ENCODE measurements at places on chromosomes 2 and 18.
A peak's percentile ranks its signal among the peaks of the same experiment; 100 is the strongest.

DNA sequence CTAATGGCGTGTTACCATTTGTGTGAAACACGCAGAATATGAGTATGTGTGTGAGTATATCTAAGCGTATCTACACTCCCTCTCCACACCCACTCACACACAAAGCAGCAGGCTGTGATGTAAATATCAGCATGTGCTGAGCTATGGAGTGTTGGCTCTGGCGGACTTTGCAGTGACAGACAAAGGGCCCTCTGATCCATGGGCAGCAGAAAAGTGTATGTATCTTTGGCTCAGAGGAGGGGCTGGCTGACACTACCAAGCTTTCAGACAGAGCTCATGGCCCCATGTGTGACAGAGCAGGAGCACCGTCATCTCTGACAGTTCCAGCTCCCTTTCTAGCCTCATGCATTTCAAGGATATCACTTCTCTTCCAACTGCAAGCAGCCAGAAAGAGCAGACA, 57.2 kb upstream of the ASB18 start:
- DNase-seq = no peak

DNA sequence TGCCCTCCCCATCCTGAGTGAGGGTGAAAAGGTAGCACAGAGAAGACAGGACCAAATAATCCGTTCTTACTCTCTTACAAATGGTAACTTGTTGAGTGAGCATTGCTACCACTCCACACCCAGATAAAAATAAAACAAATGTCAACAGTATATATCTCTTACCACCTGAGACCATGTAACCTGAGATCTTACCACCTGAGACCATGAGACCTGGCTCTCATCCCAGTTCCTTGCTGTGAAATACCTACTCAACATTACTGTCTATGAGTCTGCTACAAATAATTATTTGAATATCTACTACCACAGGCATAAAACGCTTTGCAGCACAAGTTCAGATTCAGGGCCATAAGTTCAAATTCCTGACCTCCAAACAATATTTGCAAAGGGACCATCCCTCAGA, 234.7 kb downstream of the C1D start:
- no peak for DNase-seq

DNA sequence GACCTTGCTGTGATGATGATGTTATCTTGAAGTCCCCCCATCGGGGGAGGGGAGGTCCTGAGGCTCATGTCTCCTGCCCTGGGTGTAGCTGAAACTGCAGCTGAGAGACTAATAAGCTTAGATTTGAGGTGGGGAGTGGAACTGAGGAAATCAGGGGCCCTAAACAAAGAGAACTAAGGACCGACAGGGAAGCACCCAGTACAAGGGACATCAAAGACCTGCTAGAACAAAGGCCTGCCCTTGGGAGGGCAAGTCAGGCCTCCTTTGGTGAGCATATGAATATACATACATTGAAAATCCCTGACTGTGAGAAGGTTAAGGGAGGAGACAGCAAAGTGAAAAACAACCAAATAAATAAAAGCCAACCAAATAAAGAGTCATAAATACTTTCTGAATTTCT, 1132.5 kb upstream of the CELF4 start:
- no peak for DNase-seq

GRCh38 chr2:212523756-212524155, 14.8 kb downstream of the ERBB4 start:
- no peak for DNase-seq

DNA sequence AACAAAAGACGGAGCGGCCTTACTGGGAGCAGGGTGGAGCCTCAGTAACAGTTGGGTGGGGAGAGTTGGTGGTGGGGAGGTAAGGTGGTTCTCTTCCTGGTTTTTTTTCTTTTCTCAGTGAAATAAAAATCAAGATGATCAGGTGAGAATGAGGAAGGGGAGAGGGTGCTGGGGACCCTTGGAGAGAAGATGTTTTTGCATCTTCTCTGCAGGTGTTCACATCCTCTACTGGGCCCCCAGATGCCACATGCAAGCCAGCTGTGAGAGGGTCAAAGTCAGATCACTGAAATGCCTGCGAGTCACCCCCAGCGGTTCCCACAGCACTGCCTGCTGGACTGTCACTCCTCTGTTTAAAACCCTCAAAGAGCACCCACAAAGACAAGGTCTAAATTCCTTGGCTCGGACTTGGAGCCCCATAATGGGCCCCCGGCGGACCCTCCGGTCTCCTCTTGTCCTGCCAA, 69.8 kb upstream of the FHL2 start:
- no peak for DNase-seq

DNA sequence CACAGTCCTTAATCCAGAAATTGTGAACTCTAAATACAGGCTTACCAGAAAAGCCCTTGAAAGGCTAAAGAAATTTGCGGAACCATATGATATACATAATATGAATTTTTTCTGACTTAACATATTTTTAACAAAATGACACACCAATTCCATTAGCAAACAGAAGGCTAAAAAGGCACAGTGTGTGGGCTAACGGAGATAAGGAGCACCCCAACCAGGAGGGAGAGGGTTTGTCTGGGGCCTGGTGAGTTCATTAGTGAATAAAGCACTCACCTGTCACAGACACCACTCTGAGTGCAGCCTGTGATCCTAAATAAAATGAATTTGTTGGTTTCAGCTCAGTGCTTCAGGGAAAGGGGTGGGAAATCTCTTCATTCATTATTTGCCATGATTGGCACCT, 2.7 kb upstream of the FECH start:
- no peak for DNase-seq

DNA sequence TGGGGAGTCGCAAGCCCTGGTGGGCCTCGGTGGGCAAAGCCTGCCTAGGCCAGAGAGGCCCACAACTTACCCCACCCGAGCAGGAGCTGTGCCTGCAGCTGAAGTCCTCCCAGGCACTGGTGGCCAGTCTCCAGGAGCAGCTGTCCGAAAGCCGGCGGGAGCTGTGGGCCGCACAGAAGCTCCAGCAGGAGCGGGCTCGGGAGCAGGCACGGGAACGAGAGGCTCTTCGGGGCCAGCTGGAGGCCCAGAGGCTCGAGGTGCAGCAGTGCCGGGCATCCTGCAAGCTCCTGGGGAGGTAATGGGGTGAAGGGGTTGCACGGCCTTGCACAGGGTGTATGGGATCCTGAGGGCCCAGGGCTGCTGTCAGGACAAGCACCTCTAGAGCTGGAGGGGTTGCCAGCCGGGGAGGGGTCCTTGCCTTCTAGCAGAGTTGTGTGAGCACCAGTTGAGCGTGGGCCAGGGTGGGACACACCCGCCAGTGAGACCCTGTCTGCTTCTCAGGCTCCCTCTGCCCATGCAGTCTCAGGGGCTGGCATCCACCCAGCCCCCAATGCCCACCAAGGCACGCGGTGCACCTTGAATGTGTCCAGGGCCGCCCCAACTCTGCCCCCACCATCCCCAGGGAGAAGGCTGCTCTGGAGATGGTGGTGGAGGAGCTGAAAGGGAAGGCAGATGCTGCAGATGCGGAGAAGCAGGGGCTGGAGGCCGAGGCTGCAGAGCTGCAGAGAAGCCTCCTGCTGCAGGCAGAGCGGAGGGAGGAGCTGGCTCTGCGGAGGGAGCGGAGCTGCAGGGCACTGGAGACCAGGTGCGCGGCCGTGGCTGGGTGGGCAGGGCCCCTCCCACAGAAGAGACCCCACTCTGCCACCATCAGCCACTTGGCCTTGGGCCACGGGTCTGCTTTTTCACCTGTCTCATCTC, 27.2 kb downstream of the CROCC2 start:
- peak; percentile 54 for DNase-seq

DNA sequence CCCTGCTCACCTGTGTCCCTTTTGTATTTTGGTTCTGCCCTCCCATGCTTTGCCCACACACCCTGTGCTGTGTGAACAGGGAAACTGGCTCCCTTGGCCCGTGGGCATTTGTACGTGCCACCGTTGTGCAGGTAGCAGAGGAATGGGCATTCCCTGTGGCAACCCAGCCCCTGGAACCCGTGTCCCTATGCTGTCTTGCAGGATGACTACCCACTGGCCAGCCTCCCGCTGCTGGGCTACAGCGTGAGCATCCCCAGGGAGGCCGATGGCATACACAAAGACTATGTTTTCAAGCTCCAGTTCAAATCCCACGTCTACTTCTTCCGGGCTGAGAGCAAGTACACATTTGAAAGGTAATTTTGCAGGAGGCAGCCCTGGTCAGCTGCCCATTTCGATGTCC, 15.3 kb downstream of the STK25 start:
- peak; percentile 60 for DNase-seq

- DNase-seq = no peak
These were observed 473.8 kb downstream of the TGIF1 start for GRCh38 chr18:3923750-3924149.

- DNase-seq = no peak
These were observed 884.8 kb upstream of the ZEB2 start for GRCh38 chr2:145404690-145405089.

DNA sequence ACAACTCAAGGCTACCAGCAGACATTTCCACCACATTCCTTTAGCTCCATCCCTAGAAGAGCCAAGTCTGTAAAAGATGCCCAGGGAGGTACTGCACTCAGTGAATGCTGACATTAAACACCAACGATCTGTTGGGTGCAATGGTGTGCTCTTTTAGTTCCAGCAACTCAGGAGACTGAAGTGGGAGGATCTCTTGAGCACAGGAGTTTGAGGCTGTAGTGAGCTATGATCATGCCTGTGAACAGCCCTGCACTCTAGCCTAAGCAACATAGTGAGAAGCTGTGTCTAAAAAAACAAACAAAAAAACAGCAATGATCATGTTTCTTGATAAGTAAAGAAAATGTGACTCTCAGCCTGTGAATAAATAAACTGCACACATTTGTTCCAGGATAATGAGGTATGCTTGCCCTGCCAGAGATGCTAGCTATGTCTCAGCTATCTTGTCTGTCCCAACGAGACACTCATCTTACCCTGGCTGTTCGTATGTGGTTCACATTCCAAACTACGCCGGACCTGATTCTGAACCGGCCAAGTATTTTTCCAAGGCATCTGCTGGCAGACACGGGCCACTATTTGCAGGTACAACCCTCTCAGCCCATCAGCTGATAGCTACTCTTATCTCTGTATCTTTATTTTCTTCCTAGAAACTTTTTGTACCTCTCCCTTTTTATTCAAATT, 21.8 kb downstream of the TMEM182 start:
- no peak for DNase-seq

GRCh38 chr2:71530641-71531332, 77.4 kb downstream of the DYSF start:
- DNase-seq = no peak

DNA sequence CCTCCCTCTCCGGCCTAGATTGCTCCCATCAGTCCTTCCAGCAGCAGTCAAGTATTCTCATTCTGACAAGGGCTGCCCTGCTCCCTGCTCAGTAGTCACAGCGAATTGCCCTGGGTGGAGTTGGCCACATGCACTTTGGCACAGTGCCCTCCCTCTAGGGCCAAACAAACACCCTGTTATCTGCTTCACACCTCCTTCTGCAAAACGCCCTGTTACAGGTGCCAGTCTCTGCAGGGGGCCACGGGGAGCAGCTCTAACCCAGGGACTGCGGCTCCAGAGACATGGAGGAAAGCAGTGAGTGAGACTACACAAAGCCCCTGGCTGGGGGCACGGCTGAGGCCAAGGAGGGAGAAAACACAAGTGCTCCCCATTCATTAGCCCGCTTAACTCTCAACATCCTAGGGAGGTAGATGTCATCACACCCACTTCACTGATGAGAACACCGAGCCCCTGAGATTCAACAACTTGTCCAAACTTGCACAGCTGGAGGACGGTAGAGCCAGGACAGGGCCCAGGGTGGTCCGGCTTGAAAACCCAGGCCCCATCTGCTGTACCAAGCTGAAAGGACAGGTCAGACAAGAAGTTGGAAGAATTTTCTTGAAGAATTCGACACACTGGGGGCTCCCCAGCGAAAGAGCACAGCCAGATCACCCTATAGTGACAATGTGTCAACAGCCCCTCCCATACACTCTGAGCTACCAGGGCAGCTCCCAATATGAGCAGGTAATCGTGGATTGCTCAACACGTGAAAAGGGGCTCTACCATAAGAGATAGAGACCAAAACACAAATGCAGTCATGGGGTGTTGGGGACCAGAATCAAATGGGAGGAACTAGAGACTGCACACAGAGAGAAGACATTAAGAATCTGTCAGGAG, 8.7 kb upstream of the TFCP2L1 start:
- peak; percentile 78 for DNase-seq

GRCh38 chr2:47155091-47155876, at the start of gene STPG4:
Gene STPG4 (minus strand): TSS chr2:47155308. CDS start chr2:47155251, 57 bp downstream.
- no peak for DNase-seq

DNA sequence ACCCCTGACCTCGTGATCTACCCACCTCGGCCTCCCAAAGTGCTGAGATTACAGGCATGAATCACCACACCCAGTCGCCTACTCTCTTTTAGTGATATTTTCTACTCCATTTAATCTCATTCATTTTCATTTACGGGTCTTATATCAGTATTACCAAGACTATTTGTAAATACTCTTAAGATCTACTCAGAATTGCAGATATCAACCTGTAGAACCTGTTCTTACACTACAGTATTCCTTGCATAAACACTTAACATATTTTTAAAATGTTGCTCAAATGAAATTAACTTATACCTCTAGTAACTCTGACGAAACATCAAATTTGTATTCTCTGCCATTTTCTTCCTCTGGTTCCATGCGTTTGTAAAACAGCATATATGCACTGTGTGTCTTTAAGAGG, 79.3 kb downstream of the C2orf74 start:
- no peak for DNase-seq

GRCh38 chr2:161204846-161205245, 44.6 kb downstream of the TANK start:
- DNase-seq = no peak

- DNase-seq = no peak
These were observed 340.4 kb upstream of the MMADHC start for GRCh38 chr2:149928011-149928410.

DNA sequence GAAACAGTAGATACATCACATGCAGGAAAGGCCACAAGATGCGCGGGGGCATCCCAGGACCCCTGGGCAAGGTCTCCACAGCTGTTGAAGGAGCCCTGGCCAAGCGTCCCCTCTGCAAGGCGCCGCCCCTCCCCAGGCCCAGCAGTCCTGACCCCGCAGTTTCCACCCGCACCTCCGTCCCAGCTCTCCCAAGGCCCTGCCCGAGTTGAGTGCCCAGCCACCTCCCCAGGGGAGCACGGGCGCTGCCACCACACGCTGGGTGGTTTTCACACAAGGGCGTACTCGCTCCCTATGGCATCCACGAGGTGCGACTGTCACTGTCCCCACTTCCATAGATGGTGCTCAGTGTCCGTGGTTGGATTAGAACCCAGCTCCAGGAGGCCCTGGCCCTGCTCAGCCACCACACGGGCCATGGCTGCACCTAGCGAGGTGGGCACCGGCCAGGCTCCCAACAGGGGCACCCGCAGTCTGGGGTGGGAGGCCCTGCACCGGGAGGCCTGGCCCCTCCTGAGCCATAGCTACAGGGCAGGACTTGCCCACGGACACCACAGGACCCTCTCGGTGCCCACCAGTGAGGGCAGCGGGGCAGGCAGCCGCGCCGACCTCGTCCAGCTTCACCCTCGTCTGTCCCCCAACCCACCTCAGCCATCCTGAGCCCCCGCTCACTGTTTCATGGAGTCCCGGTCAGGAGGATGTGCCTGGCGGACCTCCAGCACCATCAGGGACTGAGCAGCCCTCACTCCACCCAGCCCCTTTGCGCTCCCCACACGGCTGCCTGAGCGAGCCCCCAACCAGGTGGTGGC, 36.0 kb downstream of the KIF1A start:
- DNase-seq = no peak

- no peak for DNase-seq
These were observed 278.4 kb upstream of the DDX18 start for GRCh38 chr2:117536139-117536538.

Data from upper lobe of right lung (tissue), 1 donor.